DMS 273 treated with DMSO at 0.1 percent for 48 hours (cell line): ENCODE measurements at places on chromosomes 16 and 17.

DNA sequence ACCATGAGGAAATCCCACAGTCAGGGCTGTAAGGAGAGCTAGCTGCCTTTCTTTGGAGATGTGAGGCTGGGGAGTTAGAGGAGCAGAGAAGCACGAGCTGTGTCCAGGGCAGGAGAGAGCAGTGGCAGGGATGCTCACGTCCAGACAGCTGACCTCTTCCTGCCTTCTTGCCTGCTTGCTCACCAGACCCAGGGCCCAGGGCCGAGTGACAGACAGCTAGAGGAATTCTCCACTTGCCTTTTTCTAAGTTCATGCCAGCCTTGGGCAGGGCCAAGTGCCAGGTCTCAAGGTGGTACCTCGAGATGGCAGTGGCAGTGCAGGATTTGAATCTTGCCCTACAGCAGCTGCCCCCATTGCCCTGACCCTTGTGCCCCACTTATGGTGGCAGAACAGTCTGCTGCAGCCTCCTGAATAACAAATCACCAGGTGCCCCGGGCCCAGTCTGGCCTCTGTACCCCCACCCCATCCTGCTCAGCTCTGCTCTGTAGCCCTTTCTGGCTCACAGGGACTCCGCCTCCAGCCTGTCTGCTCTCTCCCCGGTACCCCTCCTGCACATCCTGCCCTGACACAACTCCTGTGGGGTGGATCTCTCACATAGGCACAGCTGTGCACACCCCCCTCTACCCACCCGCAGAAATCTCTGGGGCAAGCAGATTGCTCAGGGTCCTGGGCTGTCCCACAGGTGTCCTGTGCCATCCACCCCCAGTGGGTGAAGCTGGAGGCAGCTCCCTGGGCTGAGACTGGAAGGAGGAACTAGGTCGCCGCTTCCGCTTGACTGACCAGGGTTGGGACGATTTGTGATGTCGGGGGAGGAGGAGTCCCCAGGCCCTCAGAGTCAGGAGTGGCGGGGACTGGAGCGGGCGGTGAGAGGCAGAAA, 25.9 kb downstream of the GRIN2C start:
- DNase-seq: no peak

DNA sequence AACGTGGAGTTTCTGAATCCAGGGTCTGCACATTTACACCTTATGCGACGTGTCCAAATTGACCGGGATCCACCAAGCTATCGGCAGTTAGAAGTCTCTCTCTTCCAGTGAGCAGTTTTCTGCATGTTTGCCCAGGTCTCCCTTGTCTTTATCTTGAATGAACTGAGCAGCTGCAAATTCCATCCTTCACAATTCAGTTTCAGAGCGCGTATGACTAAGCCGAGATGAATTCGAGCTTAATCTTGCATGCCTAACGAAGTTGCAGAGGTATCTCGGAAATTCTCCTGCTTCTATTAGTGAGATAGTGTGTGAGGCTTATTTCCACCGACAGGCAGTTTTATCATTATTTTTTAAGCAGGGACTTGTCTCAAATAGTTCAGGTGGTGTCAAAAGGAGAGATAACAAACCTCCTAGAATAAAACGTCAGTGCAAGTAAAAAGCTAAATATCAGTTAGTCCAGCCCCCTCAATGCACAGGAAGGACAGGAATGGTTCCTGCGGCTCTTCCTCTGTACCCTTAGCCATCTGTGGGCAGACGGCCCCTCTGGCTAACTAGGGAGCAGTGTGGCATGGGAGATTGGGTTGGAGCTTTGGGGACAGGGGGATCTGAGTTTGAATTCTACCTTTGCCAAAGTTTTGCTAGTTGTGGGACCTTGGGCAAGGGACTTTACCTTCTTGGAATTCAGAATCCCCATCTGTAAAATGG, 93.0 kb upstream of the GPR139 start:
- no peak for DNase-seq

- DNase-seq: no peak
These were observed 13.3 kb downstream of the MIS12 start for GRCh38 chr17:5499476-5500231.

DNA sequence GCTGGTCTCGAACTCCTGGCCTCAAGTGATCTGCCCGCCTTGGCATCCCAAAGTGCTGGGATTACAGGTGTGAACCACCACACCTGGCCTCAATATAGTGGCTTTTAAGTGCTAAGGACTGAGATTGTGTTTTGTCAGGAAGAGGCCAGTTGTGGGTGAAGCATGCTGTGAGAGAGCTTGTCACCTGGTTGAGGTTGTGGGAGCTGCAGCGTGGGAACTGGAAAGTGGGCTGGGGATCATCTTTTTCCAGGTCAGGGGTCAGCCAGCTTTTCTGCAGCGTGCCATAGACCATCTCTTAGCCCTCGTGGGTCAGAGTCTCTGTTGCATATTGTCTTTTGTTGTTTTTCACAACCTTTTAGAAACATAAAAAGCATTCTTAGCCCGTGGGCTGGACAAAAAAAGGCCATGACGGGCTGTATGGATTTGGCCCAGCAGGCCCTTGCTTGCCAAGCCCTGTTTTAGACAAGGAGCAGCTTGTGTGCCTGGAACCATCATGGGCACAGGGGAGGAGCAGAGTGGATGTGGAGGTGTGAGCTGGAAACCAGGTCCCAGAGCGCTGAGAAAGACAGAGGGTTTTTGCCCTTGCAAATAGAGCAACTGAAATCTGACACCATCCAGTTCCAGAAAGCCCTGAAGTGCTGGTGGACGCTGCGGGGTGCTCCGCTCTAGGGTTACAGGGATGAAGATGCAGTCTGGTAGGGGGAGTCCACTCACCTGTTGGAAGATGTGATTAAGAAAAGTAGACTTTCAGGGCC, 5.5 kb downstream of the BIRC5 start:
- no peak for DNase-seq

- DNase-seq: no peak
These were observed 33.0 kb downstream of the MPRIP start for GRCh38 chr17:17075125-17075781.

- DNase-seq: no peak
These were observed 4.6 kb upstream of the CCDC182 start for GRCh38 chr17:57749701-57750100.

- no peak for DNase-seq
These were observed 9.8 kb downstream of the UNC13D start for GRCh38 chr17:75834279-75834920.

DNA sequence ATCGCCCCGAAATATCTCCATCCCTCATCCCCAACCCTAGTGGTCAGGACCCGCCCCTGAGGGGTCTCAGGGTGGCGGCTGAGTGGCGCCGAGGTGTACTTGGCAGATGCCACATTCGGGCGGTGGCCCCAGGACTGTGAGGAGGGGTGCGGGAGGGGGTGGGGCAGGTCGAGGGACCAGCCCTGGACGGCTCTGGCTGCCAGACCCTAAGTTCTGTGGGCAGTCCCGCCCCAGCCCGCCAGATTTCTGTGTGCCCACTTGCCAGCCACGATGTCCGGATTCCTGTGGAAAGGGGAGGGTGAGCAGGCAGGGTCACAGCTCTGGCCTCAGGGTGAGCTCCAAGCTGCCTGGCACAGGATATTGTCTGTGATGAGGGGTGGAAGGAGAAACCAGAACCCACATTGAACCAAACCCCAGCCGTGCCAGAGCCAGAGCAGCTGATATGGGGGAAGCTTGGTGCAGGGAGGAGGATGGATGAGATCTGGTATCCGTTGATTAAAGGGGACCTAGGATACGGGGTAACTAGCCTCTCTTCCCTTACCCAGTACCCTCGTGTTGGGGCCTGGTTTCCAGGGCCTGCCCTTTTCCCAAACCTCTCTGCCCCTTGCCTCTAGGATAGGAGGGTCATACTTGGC, 1.1 kb upstream of the CHAD start:
- no peak for DNase-seq

DNA sequence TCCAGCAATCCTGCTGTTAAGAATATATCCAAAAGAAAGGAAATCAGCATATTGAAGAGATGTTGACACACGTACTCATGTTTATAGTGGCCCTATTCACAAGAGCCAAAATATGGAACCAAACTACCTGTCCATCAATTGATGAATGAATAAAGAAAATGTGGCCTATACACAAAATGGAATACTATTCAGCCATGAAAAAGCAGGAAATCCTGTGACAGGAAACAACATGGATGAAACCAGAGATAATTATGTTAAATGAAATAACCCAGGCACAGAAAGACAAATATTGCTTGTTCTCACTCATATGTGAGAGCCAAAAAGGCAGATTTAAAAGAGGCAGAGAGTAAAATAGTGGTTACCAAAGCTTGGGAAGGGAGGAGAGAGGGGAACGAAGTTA, 127.1 kb downstream of the KCNJ2 start:
- no peak for DNase-seq

DNA sequence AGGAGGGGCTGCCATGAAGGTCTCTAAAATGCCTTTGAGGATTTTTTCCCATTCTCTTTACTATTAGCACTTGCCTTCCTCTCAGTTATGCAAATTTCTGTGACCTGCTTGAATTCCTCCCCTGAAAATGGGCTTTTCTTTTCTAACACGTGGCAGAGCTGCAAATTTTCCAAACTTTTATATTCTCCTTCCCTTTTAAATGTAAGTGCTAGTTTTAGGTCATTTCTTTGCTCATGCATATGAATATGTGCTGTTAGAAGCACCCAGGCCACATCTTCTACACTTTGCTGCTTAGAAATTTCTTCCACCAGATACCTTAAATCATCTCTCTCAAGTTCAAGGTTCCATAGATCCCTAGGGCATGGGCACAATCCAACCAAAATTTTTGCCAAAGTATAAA, 11.8 kb downstream of the CLEC10A start:
- DNase-seq: no peak

DNA sequence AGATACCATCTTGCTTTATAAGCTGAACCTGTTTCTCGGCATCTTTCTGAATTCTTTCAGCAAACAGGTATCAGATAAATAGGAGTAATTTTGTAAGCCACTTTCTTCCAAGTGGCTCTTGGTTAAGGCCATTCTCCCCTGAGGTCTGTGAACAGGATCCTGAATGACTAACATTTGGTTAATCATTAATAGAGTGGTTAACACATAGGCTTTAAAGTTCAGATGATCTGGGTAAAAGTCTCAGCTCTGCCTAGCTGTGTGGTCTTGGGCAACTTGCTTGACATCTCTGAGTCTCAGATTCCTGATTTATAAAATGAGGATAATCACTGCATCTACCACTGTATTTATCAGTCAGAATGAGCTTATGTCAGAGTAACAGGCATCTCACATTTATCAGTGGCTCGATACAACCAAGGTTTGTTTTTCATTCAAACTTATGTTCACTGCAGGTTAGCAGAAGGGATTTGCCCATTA, 44.4 kb upstream of the ANKFN1 start:
- no peak for DNase-seq

GRCh38 chr16:85916141-85916890, 17.4 kb downstream of the IRF8 start:
- no peak for DNase-seq

DNA sequence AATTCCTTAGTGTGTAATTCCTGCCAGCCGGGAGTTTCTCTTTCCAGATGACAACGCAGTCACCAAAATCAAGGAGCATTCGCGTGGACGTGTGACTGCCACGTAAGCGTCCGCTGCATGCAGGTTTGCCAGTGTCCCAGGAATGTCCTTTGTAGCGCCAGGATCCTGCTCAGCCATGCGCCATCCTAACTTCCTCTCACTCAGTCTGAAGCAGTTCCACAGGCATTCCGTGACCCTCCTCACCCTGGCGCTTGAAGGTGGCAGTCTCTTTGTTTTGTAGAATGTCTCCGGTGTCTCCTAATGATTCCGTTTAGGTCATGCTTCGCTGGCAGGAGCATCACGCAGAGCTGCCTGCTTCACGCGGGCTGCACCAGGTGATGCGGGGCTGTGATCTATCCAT, 88.6 kb downstream of the RPTOR start:
- no peak for DNase-seq

DNA sequence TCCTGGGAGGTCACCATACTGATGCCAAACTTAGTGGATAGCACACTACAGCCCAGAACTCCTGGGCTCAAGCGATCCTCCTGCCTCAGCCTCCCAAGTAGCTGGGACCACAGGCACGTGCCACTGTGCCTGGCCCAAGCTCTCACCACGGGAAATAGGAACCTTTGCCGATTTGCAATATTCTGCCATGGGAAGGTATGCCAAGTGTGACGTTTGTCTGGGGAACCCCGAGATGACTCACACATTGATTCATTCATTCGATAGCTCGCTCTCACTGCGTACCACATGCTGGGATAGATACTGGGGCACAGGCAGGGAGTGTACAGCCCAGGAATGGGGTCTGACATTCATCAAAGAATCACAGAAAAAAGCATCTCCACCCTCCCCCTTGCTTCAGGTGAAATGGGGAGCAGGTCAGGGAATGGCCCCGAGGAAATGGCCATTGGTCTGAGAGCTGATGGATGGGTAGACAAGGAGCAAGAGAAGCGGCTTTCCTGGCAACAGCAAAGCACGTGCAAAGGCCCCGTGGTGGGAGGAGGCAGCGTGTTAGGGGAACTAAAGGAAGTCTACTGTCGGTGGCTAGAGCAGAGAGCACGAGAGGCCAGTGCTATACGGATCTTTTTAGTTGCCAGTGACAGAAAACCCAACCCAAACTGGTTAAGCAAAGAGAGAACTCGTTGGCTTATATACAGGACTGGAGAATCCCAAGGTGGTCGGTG, 44.1 kb downstream of the DNAH17 start:
- no peak for DNase-seq

DNA sequence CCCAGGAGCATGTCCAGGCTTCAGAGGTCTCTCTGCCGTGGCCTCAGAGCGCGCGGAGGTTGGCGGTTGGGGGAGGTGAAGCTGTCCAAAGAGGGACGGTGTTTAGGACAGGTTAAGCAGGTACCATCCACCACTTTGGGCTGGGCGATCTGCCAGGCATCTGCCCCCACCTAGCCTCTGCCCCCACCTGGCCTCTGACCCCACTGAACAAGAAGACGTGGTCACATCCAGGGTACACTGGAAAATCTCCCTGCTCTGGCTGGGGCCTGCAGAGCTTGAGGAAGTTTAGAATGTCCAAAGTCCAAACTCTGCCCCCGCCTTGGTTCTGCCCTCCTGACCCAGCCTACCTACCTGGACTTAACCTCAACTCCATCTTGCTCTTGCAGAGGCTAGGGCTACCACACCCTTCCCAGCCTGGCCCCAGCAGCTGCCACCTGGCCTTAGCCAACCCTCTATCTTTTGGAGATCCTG, 1.6 kb downstream of the ITGA3 start:
- no peak for DNase-seq

- DNase-seq: no peak
These were observed 1.6 kb downstream of the ATP6V0C start for GRCh38 chr16:2515180-2515851.

DNA sequence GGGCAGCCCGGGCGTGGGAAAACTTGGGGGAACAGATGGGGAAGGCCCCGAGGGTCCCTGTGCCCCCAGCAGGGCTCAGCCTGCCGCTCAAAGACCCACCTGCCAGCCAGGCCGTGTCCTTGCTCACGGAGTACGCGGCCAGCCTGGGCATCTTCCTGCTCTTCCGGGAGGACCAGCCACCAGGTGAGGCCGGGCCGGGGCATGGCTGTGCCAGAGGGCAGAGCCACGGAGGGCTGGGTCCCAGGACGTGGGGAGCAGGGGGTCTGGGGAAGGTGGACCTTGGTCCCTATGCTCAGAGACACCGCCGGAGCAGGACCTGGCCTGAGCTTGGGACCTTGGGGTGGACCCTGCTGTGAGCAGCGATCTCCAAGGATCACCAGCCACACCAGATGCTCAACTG, 509 bp downstream of the ADAD2 start:
- no peak for DNase-seq

GRCh38 chr17:8746501-8747236, 2.0 kb upstream of the CCDC42 start:
- DNase-seq: no peak

- no peak for DNase-seq
These were observed 30.2 kb upstream of the CPPED1 start for GRCh38 chr16:12833926-12834325.
